SJCRH30 (cell line): ENCODE measurements at places on chromosomes 1 and 21.
A peak's percentile ranks its signal among the peaks of the same experiment; 100 is the strongest.

DNA sequence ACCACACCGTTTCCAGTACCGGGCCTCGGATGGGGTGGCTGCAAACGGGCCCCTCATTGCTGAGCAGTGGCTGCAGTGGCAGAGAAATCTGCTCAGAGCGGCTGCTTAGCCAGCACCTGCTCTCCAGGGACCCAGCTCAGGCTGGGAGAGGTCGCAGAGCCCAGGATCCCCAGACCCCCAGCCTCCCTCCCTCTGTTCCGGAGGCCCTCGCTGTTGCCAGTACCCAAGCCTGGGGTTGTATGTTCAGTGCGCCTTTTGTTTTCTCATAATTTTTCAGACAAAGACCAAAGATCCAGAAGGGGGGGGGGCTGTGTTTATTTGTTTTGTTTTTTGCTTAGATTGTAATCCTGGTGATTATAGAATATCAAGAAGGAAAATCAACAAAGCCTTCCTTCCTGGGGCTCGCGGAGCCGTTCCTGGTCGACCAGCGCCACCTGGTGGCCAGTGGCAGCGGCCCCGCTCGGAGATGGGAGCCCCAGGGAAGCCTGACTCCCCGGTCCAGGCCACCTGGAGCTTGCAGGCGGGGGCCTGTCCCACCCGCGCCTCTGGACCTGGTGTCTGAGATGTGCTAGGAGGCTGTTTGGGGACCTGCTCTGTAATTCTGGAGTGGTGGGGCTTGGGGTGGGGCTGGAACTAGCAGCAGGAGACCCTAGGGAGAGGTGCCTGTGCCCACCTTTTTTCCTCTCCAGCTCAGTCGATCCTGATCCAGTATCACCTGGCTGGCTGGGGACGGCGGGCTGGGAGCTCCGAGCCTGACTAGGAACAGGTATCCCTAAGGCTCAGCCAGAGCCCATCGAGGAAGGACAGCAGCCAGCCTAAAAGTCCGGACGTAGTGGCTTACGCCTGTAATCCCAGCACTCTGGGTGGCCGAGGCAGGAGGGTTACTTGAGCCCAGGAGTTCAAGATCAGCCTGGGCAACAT lies 123.9 kb upstream of the VAMP3 start:
- DNase-seq, result peak; percentile 76

DNA sequence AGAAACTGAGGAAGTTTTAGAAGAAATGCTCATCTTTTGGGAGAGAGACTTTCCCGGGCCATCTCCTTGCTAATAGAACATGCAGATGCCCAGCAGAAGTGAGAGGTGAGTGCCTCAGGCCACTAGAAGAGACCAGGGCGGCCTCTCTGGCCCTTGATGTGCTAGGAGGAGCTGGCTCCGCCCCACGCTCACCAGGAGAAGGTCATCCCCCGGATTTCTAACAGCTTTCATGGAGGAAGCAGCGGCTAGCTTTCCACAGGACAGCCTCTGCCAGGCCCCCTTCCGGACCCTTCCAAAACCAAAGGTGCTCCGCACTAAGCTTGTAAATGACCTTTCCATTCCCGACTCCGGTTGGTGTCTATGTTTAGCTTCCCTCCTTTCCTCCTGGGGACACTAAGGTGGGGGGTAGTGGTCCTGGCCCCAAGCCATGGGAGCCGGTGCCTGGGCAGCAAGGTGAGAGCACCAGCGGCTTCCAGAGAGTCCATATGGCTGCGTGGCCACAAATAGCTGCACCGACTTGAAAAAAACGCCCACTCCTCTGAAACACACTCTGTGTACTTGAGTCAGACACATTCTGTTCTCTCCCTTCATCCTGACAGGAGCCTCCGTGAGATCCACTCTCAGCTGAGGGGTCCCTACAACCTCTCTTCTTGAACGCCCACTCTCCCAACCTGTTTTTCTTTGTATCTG lies 249.9 kb downstream of the TNR start:
- DNase-seq, result no peak

- no peak for DNase-seq
Measured at GRCh38 chr1:167714098-167714438, 7.7 kb upstream of the MPZL1 start.

- no peak for DNase-seq
Measured at GRCh38 chr1:237303929-237304328, 261.9 kb downstream of the RYR2 start.

GRCh38 chr1:172931761-172932160 lies 119.0 kb downstream of the TNFSF18 start:
- no peak for DNase-seq

- no peak for DNase-seq
Measured at GRCh38 chr1:50593515-50593914, 170.3 kb upstream of the DMRTA2 start.

- DNase-seq, result no peak
Measured at GRCh38 chr21:38206646-38207045, 50.1 kb upstream of the KCNJ15 start.

- no peak for DNase-seq
Measured at GRCh38 chr1:209911746-209912145, 26.3 kb upstream of the SYT14 start.

DNA sequence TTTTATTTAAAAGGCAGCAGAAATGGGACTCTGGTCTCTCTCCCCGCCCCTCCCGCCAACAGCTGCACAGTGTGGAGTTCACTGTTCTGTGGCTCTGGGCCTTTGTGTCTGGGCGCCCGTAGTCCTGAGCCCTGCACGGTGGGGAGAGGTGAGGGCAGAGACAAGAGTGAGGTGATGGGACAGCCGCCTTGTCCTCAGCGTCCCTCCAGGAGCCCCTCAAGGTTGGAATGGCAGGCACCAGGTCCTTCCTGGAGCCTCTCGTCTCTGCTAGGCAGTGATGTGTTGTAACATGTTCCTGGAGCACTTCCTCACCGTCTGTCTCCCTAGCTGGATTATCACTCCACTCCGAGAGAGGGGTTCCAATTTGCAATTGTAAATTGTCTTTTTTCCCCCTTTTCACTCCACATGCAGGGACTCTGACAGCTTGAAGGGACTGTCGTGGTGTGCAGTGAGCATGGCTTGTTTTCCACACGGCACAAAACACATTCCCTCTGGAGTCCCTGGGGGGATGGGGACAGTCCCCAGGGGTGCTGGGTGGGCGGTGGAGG lies 44.6 kb upstream of the C1orf174 start:
- DNase-seq, result no peak

GRCh38 chr21:42153746-42154145 lies 65.2 kb upstream of the ABCG1 start:
- DNase-seq, result no peak

- DNase-seq, result peak; percentile 47
Measured at GRCh38 chr1:213622365-213623063, 365.3 kb upstream of the PROX1 start.

DNA sequence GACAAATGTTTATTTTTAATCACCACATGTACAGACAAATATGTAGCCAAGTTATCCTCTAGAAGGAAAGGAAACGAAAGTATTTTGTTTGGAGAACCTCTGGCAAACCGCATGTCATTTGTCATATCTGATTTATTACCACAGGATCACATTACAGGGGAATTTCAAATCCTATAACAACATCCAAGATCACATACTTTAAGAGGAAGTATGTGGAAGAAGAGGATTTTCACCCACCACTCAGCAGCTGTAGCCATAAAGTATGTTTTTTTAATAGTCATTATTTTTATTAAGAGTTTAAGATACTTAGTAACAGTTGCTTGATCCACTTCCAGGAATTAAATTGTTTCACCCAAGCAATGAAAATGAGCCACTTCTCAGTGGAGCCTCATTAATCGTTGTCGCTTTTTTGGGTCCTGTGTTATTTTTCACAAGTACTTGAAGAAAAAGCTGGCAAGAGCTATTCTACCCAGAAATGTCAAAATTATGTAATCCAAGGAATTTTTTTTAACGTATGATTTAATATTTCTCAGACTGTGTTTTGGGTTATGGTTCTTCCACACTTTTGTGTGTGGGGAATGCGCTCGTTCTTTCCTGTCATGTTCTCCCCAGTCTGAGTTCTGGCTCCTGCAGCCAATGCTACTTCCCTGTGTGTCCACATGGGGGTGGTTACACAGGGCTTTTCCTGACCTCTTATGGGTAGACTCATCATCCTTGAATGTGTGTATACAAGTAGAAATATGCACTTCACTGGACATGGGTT lies 6.9 kb downstream of the SERTAD4 start:
- peak; percentile 49 for DNase-seq

GRCh38 chr21:43355266-43355924 lies 71.5 kb downstream of the SIK1 start:
- no peak for DNase-seq

- DNase-seq, result no peak
Measured at GRCh38 chr1:117167402-117167801, 43.3 kb downstream of the VTCN1 start.

GRCh38 chr1:75330624-75331023 lies 196.4 kb downstream of the LHX8 start:
- DNase-seq, result no peak

GRCh38 chr1:177067752-177068410 lies 96.6 kb downstream of the ASTN1 start:
- no peak for DNase-seq

- no peak for DNase-seq
Measured at GRCh38 chr1:153374071-153374470, 1.4 kb downstream of the S100A12 start.

- peak; percentile 59 for DNase-seq
Measured at GRCh38 chr1:154840269-154841176, 29.6 kb downstream of the KCNN3 start.

GRCh38 chr1:46485564-46486431 lies 3.8 kb upstream of the DMBX1 start:
- DNase-seq, result no peak

- no peak for DNase-seq
Measured at GRCh38 chr1:241086686-241087085, 270.3 kb downstream of the RGS7 start.

- DNase-seq, result no peak
Measured at GRCh38 chr1:156392452-156392853, 23.4 kb downstream of the RHBG start.

GRCh38 chr1:35047188-35047858 lies 15.6 kb upstream of the ZMYM6 start:
- peak; percentile 57 for DNase-seq

GRCh38 chr21:37532868-37533780 lies 166.6 kb downstream of the DYRK1A start:
- no peak for DNase-seq

DNA sequence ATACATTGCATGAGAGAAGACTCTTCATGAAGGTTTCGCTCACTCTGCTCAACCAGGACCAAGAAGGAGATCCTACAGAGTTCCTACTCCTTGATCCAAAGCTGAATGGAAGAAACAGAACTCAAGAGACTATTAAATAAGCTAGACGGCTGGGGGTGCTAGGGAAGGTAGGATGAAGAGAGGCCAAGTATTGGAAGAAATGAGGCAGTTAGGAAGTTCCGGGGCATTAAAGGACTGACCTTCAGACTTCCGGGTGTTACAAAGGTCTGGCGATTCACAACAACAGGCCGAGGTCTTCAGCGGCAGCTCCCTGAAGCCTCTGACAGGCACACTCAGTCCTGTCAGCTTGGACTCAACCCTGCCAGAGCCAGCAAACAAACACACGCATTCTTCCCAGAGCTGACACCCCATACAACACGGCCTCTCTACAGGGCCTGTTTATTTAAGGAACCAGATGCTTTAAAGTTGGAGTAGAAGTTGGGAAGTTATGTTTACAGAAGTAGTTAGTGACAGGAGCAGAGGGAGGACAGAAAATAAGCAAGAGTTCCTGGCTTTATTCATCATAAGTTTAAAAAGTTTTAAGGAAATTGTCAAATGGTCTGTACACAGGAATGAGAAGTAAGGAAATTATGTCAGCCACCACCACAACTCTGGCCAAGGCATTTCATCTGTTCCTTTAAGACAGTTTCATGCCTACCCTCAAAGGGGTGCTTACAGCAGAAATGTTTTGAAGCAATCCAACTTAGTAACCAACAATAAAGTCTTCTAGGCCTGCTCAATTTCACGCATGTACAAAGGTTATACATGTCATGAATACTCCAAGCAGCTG lies 4.7 kb downstream of the SORT1 start:
- peak; percentile 73 for DNase-seq

- DNase-seq, result no peak
Measured at GRCh38 chr21:32184065-32184464, 94.8 kb downstream of the MIS18A start.

GRCh38 chr1:246790833-246791232 lies 66.6 kb downstream of the SCCPDH start:
- DNase-seq, result no peak

GRCh38 chr1:94383966-94384408 lies 34.2 kb upstream of the ABCD3 start:
- no peak for DNase-seq

DNA sequence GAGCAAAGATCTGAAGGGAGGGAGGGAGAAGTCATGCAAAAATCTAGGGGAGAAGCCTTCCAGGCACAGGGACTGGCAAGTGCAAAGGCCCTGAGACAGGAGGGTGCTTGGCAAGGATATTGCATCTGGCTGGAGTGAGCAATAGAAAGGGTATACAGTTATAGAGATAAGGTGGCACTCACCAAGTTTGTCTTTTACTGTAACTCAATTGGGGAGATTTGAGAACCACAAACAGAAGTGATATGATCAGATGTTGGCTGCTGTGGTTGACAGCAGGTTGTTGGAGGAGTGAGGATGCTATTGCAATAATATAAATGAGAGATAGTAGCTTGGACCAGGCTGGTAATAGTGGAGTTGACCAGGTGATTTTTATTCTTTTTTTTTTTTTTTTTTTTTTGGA lies 25.6 kb downstream of the MCOLN3 start:
- no peak for DNase-seq

- no peak for DNase-seq
Measured at GRCh38 chr1:51642739-51643142, 25.8 kb downstream of the OSBPL9 start.

DNA sequence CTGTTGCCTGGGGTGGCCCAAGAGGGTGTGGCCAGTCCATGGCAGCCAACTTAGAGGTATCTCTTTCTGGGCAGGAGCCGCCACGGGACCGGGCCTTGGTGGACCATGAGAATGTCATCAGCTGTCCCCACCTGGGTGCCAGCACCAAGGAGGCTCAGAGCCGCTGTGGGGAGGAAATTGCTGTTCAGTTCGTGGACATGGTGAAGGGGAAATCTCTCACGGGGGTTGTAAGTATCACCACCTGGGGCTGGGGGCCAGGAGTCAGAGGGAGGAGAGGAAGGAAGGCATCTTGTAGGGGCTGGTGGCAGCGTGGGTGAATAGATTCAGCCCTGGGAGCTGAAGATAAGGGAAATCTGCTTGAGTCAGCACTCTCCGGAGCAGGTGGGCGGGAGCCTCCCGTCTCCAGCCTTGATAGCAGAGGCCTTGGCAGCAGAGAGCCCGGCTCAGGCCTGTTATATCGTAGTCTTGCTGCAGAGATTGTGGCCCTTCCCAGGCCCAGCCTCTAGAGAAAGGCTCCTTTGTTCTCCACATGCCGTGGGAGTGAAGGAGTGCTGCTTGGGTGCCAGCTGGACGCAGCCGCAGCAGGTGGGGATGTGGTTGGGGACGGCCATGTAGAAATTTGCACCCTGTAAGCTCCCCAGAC lies 25.4 kb downstream of the PHGDH start:
- peak; percentile 98 for DNase-seq

GRCh38 chr1:36924282-36924811 lies 110.0 kb downstream of the GRIK3 start:
- peak; percentile 64 for DNase-seq

- DNase-seq, result no peak
Measured at GRCh38 chr1:1040004-1040991, 20.4 kb downstream of the AGRN start.

GRCh38 chr1:112800289-112800688 lies 85.2 kb upstream of the PPM1J start:
- DNase-seq, result no peak

- DNase-seq, result peak; percentile 72
Measured at GRCh38 chr1:227315629-227316346, 2.5 kb downstream of the CDC42BPA start.
